ENCODE measurements at places on chromosomes 1 and 21. TPM values are rescaled to one million over a fixed set of nuclear protein-coding genes. Genes with fewer than 3 reads are reported as not detected.

GRCh38 chr1:3561702-3562101, 49.6 kb downstream of the MEGF6 start:
- H3K4me3 ChIP-seq, result no peak overlapping the region
- no peaks in the 10 kb centered on the region for H3K27me3 ChIP-seq
- H3K36me3 ChIP-seq, result no peaks in the 10 kb centered on the region
- DNase-seq, result no peak
- no peaks in the 10 kb centered on the region for H3K4me1 ChIP-seq

DNA sequence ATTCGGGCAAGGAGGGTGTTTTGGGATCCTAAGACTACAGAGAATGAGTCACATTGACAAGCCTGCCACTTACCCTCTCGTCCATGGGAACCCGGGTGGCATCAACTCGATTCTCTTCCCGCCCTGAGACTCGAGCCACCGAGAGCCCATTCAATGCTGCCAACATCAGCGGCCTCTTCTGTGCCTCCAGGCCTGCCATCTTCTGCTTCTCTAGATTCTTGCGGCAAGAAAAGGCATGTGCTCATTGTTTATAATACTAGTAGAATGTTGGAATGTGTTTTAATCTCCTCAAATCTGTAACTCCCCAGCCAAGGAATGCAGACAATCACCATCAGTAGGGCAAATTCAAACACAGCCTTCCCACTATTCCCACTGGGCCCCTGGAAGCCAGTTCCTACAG, 96.9 kb downstream of the SMYD2 start:
- no peaks in the 10 kb centered on the region for H3K4me1 ChIP-seq
- no peak for DNase-seq
- no peak overlapping the region for H3K27ac ChIP-seq
- no peak overlapping the region for H3K4me3 ChIP-seq
- H3K36me3 ChIP-seq, result no peaks in the 10 kb centered on the region

- H3K27me3 ChIP-seq, result no peaks in the 10 kb centered on the region
- H3K4me3 ChIP-seq, result no peak overlapping the region
- H3K27ac ChIP-seq, result no peak overlapping the region
- no peaks in the 10 kb centered on the region for H3K36me3 ChIP-seq
- no peaks in the 10 kb centered on the region for H3K4me1 ChIP-seq
Measured at GRCh38 chr1:88640060-88640459, 44.0 kb upstream of the PKN2 start.

DNA sequence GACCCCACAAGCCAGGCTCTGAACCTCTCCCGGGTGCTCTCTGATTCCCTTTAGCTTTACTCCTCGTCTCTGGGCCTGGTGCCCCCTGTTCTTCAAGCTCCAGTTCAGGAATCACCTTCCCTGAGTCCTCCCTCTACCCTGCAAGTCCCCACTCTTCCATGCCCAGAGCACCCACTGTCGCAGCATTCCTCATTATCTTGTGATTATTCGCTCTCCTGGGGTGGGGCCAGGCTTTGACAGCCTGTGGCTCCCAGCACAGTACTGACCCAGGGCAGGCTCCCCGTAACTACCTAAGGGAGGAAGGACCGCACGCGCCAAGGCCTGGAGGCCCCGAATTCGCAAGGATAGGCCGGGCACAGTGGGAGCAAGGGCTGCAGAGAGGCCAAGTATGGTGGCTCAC, 734 bp upstream of the C1orf210 start:
- no peak overlapping the region for H3K4me3 ChIP-seq
- H3K4me1 ChIP-seq, result peaks cover 46% of the 10 kb centered on the region
- H3K36me3 ChIP-seq, result no peaks in the 10 kb centered on the region
- DNase-seq, result no peak

The CEPT1 gene
- total RNA-seq, result 16.9 TPM

Data from body of pancreas (tissue), 4 donors.